Fibroblast of skin of right biceps (primary cell): ENCODE measurements at places on chromosomes 2 and 18.

- no peak for DNase-seq
Measured at GRCh38 chr2:231337807-231338759, 57.4 kb upstream of the B3GNT7 start.

- no peak for DNase-seq
Measured at GRCh38 chr18:48356151-48356745, 52.9 kb downstream of the ZBTB7C start.

DNA sequence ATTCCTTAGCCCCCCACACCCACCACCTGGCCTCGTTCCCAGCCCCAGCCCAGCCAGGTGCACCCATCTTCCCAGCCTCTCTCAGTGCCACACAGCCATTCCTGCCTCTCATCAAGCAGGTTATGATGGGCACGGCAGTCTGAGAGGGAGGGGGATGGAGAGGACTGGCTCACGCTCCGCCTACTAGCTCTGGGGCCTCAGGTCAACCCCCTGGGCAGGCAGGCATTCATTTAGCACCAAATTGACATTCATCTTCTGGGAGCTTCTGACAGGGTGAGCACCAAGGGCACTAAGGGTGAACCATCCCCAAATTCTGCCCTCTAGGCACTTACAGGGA is 66.2 kb upstream of the FOSL2 start:
- DNase-seq = no peak

DNA sequence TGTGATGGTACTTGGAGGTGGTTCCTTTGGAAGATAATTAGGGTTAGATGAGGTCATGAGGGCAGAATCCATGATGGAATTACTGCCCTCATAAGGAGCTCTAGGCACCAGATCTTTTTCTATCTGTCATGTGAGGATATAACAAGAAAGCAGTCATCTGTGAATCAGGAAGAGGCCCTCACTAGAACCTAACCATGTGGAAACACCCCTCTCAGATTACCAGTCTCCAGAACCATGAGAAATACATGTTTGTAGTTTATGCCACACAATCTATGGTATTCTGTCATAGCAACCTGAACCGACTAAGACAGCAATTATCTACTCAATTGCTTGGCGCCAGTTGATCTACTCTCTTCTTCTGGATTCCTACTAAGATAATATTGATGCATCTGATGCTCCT is 2.4 kb upstream of the SERPINB10 start:
- DNase-seq = no peak

DNA sequence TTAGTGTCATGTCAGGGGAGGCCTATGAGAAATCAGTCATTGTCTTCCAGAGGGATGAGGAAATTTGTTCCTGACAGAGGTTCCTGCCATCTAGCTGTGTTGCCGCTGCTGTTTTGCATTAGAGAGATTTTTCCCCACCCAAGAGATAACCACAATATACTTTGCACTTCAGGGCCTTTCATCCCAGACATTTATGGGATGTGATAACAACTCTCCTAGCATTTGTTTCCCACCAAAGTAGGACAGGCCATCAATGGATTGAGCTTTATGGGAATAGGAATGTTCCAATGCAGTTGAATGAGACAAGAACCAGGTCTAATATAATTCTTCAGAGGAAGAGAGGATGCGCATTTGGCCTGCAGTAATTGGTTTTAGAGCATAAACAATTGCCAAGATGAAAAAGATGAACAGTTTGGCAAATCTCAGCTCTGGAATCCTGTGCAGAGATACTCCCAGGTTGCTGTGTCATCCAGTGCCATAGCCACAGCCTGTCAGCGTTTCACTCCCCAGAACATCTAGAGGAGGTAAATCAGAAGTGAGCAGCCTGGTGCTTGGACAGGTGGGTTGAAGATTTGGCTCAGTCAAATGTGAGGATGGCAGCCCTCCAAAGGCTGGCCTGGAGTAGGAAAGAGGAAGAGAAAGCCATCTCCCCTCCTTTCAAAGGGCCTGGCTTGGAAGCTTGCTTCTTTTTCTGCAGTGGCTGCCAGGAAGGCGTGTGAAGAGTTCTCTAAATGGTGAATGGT is 93.7 kb upstream of the SETBP1 start:
- no peak for DNase-seq

DNA sequence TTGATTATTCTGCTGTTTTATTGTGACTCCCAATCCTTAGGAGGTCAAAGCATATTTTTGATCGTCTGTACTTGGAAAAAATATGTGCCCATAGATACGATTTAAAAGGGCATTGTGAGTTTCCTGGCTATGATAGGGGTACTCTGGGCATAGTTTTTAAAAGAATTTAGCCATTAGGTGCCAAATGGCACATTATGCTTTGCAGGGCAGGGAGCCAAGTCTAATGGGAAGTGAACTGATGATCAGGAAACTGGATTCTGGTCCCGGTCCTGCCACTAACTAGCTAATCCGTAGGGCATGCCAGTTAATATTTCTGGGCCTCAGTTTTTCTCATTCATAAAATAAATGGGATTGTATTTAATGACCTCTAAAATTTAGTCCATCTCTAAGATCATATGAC is 189.3 kb downstream of the LTBP1 start:
- no peak for DNase-seq

- no peak for DNase-seq
Measured at GRCh38 chr2:217163987-217164386, 304.1 kb upstream of the TNP1 start.
